Spleen (tissue), 13 donors: ENCODE measurements at places on chromosomes 1 and 21. TPM values are rescaled to one million over a fixed set of nuclear protein-coding genes. Genes with fewer than 3 reads are reported as not detected.
A peak's percentile ranks its signal among the peaks of the same experiment; 100 is the strongest.

DNA sequence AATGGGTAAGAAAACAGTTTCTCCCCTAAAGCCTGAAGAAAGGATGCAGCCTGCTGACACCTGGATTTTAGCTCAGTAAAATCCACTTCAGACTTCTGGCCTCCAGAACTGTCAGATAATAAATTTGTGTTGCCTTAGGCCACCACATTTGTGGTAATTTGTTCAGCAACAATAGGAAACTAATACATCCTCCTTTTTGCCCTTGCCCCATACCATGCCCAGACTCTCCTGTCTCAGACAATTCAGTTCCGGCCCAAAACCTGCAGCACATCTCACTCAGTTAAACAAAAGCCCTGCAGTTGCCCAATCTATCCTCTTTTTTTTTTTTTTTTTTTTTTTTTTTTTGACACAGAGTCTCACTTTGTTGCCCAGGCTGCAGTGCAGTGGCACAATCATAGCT lies 25.8 kb downstream of the SMIM12 start:
- H3K4me3 ChIP-seq: no peak overlapping the region
- no peaks in the 10 kb centered on the region for H3K36me3 ChIP-seq
- H3K27me3 ChIP-seq: no peaks in the 10 kb centered on the region
- DNase-seq: no peak

- DNase-seq: no peak
- H3K27ac ChIP-seq: peak overlapping the region; percentile 58
- H3K36me3 ChIP-seq: peaks cover 100% of the 10 kb centered on the region
- no peaks in the 10 kb centered on the region for H3K27me3 ChIP-seq
- peaks cover 44% of the 10 kb centered on the region for H3K4me1 ChIP-seq
Measured at GRCh38 chr1:35442734-35443133, 114.5 kb downstream of the KIAA0319L start.

LCE1E gene
- not detected for total RNA-seq

GRCh38 chr1:207742850-207743555 lies 8.9 kb upstream of the CD46 start:
- no peaks in the 10 kb centered on the region for H3K36me3 ChIP-seq
- H3K4me3 ChIP-seq: no peak overlapping the region
- no peaks in the 10 kb centered on the region for H3K4me1 ChIP-seq
- H3K27ac ChIP-seq: no peak overlapping the region
- no peak for DNase-seq

KLF17 gene
- not detected for total RNA-seq

- H3K4me3 ChIP-seq: no peak overlapping the region
- peaks cover 44% of the 10 kb centered on the region for H3K4me1 ChIP-seq
- DNase-seq: no peak
- no peaks in the 10 kb centered on the region for H3K27me3 ChIP-seq
- H3K36me3 ChIP-seq: peaks cover 23% of the 10 kb centered on the region
Measured at GRCh38 chr1:205270764-205271163, 43.0 kb downstream of the TMCC2 start.

DNA sequence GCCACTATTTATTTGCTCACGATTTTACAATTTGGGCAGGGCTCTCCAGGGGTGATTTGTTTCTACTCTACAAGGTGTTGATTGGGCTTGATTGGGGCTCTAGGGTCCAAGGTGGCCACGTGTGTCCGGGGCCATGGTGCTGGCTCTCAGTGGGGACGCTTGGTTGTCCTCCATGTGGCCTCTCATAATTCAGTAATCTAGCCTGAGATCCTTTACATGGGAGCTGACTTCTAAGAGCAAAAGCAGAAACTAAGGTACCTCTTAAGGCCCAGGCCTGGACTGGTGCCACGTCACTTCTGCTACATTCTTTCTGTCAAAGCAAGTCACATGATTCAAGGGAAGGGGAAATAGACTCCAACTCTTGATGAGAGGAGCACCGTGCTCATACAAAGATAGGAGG lies 8.1 kb upstream of the PSRC1 start:
- no peak overlapping the region for H3K4me3 ChIP-seq
- H3K36me3 ChIP-seq: no peaks in the 10 kb centered on the region
- no peaks in the 10 kb centered on the region for H3K27me3 ChIP-seq
- peaks cover 13% of the 10 kb centered on the region for H3K4me1 ChIP-seq
- DNase-seq: no peak

GRCh38 chr1:91929250-91929649 lies 20.0 kb upstream of the BRDT start:
- no peaks in the 10 kb centered on the region for H3K36me3 ChIP-seq
- no peaks in the 10 kb centered on the region for H3K4me1 ChIP-seq
- no peaks in the 10 kb centered on the region for H3K27me3 ChIP-seq
- H3K27ac ChIP-seq: no peak overlapping the region
- peak; percentile 46 for DNase-seq

DNA sequence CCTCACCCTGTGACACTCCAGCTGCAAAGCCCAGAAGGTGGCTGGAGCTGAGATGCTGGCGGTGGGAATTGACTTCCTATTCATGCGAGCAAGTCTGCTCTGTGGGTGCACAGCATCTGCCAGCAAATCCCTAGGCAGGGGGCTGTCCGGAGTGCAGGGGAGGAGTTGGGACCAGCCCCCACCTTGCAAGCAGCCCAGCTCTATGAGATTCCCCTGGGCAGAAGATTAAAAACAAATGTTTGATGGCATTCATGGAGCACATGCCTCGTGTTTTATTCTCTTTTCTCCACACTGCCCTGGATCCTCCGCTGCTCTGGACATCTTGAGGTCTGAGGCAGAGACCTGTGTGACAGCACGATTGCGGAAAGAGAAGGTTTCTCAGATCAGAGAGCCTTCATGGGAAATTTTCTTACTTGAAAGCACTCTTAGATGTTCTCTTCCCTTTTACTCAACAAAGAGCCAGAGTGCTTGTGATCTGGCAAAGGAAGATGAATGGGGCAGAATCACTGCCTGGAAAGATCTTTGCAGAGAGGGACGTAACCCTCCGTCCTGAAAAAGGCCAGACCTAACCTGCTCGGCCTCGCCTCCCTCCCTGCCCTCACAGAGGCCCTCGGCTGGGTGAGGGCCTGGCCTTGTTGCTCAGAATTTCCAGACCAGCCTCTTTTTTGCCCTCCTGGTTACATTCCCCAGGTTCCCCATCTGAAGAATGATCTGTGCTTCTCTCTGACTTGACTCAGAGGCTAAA lies 597.1 kb downstream of the KIF26B start:
- DNase-seq: no peak
- no peaks in the 10 kb centered on the region for H3K27me3 ChIP-seq
- H3K36me3 ChIP-seq: no peaks in the 10 kb centered on the region
- H3K4me1 ChIP-seq: no peaks in the 10 kb centered on the region

GRCh38 chr1:154414606-154415005 lies 9.5 kb downstream of the IL6R start:
- H3K27ac ChIP-seq: no peak overlapping the region
- H3K4me3 ChIP-seq: no peak overlapping the region
- peaks cover 9% of the 10 kb centered on the region for H3K36me3 ChIP-seq
- H3K27me3 ChIP-seq: no peaks in the 10 kb centered on the region
- H3K4me1 ChIP-seq: peaks cover 80% of the 10 kb centered on the region

GRCh38 chr1:149925345-149925744 lies 2.3 kb downstream of the SF3B4 start:
- peaks cover 33% of the 10 kb centered on the region for H3K4me1 ChIP-seq
- H3K4me3 ChIP-seq: no peak overlapping the region
- DNase-seq: no peak
- H3K36me3 ChIP-seq: peaks cover 58% of the 10 kb centered on the region
- no peaks in the 10 kb centered on the region for H3K27me3 ChIP-seq
- H3K27ac ChIP-seq: no peak overlapping the region

CNN3 gene
- total RNA-seq: 124 TPM

ESRRG gene
- 2.8 TPM for total RNA-seq

GRCh38 chr1:39141925-39142324 lies 62.6 kb upstream of the MACF1 start:
- no peaks in the 10 kb centered on the region for H3K36me3 ChIP-seq
- peaks cover 27% of the 10 kb centered on the region for H3K4me1 ChIP-seq
- H3K27ac ChIP-seq: no peak overlapping the region
- no peak for DNase-seq
- no peaks in the 10 kb centered on the region for H3K27me3 ChIP-seq
- H3K4me3 ChIP-seq: no peak overlapping the region

- peak overlapping the region; percentile 99 for H3K27ac ChIP-seq
- no peaks in the 10 kb centered on the region for H3K27me3 ChIP-seq
- peak overlapping the region; percentile 99 for H3K4me3 ChIP-seq
- no peak for DNase-seq
- peaks cover 6% of the 10 kb centered on the region for H3K36me3 ChIP-seq
Measured at GRCh38 chr1:185315445-185316071, 1.5 kb downstream of the IVNS1ABP start.

DNA sequence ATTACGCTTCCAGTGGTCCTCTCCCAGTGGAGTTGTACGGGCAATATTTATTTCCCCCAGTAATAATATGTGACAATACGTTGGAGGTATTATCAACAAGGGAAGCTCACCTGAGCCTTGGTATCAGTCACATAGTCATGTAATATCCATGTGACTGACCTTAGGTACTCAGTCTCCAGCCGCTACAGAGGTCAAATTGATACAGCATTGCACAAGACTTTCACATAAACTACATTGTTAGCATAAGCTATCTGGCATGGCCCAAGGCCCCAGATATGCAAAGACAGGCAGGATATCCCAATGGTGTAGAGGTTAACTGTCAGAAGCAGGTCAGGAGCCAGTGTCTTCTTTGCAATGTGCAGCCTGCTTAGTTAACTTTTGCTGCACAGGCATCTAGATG lies 15.3 kb upstream of the CHIT1 start:
- H3K27ac ChIP-seq: no peak overlapping the region
- DNase-seq: no peak
- H3K27me3 ChIP-seq: no peaks in the 10 kb centered on the region
- no peak overlapping the region for H3K4me3 ChIP-seq

DNA sequence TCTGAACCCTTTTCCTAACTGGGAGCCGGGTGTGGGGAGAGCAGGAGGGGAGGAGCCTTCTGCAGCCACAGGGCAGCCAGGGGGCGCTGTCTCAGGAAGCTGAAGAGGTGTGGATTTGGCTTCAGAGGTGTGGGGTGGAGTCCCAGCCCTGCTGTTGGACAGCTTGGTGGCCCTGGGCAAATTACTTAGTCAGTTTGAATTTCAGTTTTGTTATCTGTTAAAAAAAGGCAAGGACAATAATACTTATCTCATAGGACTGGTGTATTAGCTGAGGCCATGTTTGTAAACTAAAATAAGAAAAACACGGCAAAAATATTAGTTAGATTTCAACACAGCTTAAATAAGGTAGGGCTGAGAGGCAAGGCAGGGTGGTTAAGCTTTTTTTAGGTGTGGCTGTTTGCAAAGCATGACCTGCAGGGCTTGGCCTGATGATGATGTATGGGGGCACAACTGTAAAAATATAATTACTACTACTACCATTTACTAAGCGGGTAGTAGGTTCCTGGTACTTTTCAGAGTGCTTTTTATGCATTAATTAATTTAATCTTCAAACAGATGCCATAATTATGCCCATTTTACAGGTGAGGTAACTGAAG lies 111.8 kb downstream of the PLXNA2 start:
- DNase-seq: peak; percentile 88
- no peaks in the 10 kb centered on the region for H3K27me3 ChIP-seq
- no peak overlapping the region for H3K27ac ChIP-seq
- H3K4me1 ChIP-seq: peaks cover 11% of the 10 kb centered on the region
- no peaks in the 10 kb centered on the region for H3K36me3 ChIP-seq
- H3K4me3 ChIP-seq: no peak overlapping the region

DNA sequence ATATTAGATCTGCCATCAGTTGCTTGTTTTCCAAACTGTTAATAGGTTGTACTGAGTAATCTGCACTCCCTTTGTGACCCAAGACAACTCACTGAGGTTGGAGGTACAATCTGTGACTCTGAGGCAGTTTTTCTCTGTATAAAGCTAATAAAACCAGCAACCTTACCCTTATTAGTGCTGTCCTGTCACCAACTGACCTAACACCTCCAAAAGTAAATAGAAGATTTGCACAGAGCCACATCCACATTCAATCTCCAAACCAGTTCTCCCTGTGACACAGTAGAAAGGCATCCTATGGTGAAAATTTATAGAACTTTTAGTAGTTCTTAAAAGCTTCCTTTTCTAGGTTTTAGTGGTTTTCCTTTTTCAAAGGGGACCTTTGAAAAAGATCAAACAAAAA lies 140.4 kb upstream of the ADGRL2 start:
- no peaks in the 10 kb centered on the region for H3K27me3 ChIP-seq
- no peaks in the 10 kb centered on the region for H3K36me3 ChIP-seq
- no peaks in the 10 kb centered on the region for H3K4me1 ChIP-seq
- no peak for DNase-seq

IL20 gene
- total RNA-seq: not detected

- H3K36me3 ChIP-seq: no peaks in the 10 kb centered on the region
- H3K4me3 ChIP-seq: no peak overlapping the region
- no peak overlapping the region for H3K27ac ChIP-seq
- no peak for DNase-seq
Measured at GRCh38 chr1:6426277-6426971, 1.8 kb downstream of the ESPN start.

- H3K4me1 ChIP-seq: no peaks in the 10 kb centered on the region
- DNase-seq: no peak
- H3K4me3 ChIP-seq: no peak overlapping the region
Measured at GRCh38 chr1:205370780-205371179, 14.1 kb upstream of the KLHDC8A start.

GRCh38 chr1:115281143-115281542 lies 56.9 kb downstream of the NGF start:
- H3K4me1 ChIP-seq: peaks cover 6% of the 10 kb centered on the region
- H3K27ac ChIP-seq: no peak overlapping the region

DNA sequence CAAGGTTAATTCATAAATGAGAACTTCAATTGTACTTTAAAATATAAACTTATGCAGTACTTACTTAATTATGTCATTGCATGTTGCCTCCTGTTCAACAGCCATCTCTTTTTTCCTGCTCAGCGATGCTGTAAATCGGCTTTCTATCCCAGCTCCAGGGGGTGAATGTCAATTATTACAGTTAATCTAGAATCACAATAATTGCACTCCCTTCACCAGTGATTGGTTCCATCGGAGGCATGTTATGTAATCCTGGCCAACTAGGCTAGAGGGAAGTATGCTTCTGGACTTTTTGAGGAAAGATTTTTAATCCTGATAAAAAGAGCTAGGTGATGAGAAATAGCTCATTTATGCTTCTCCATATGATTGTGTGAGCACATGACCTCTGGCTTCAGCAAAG lies 53.8 kb upstream of the SGIP1 start:
- no peak overlapping the region for H3K4me3 ChIP-seq
- no peaks in the 10 kb centered on the region for H3K27me3 ChIP-seq
- no peaks in the 10 kb centered on the region for H3K4me1 ChIP-seq
- H3K36me3 ChIP-seq: no peaks in the 10 kb centered on the region
- no peak overlapping the region for H3K27ac ChIP-seq

DNA sequence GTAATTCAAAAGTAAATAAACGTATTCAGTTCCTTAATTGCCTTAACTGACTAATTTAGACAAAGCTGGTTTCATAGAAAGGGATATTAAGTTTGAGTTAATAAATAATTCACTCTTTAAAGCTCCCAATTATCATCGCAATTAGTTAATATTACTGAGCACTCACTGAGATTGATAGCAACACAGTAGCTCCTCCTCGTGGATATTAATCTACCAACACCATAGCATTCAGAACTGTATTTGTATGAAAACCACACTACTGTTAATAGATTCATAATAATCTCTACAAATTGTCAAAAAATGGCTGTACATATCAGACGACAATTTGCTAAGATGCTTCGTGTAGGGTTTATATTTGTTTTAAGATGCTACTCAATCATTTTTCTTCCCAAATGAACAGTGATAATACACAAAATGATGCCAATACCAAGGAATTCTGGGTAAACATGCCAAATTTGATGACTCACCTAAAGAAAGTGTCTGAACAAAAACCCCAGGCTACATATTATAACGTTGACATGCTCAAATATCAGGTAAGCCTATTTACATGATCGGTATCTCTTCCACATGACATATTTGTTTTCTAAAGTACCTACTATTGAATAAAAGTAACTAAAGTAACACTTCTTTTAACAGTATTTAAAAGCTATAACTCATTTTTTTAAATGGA lies 18.8 kb upstream of the DYNLT5 start:
- H3K36me3 ChIP-seq: no peaks in the 10 kb centered on the region
- no peak overlapping the region for H3K4me3 ChIP-seq
- peaks cover 10% of the 10 kb centered on the region for H3K4me1 ChIP-seq
- no peak for DNase-seq
- H3K27ac ChIP-seq: no peak overlapping the region
- no peaks in the 10 kb centered on the region for H3K27me3 ChIP-seq
